H7 (cell line): ENCODE measurements at places on chromosomes 6 and 20.

DNA sequence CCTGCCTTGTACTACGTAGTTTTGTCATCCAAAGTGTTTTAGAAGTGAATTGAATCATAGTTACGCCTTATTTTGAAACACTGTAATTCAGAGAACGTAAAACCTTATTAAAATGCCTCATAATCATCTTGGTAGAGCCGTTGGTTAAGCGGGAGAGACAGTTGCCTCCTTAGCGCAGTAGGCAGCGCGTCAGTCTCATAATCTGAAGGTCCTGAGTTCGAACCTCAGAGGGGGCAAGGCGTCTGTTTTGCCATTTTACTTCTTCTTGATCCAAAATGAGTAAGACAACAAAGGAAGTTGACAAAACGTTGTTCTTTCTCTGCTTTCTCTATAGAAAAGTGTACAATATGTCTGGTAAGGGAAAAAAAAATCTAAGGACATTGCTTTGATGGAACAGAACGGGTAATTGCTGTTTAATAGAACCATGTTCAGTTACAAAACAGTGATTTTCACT is 20.7 kb upstream of the TRIM27 start:
- DNase-seq, result peak; percentile 36

DNA sequence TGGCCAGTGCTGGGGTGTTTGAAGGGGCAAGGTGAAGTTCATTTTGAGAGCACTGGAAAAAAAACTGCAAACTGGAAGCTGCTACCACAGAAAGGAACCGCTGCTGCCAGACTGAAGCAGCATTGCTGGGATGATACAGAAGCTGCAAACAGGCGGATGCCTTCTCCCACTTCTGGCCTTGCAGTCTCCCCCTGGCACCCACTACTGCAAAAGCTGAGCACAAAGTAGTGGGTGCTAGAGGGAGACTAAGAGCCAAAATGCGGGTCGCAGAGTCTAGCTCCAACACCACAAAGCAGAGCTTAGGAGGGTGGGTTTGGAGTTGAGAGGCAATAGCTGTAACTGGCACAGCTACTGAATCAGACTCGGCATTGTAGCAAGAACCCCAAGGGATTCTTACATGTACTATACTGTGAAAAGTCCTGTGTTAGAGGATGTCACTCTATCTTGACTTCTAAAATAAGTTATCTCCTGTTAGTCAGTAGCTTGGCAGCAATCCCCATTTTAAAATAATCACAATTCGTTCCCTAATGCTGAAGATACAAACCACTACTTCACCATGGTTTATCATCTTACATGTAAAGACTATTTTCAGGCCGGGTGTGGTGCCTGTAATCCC is 44.0 kb upstream of the COL21A1 start:
- DNase-seq, result no peak

- peak; percentile 32 for DNase-seq
Measured at GRCh38 chr6:136958168-136958567, 36.1 kb downstream of the SLC35D3 start.

DNA sequence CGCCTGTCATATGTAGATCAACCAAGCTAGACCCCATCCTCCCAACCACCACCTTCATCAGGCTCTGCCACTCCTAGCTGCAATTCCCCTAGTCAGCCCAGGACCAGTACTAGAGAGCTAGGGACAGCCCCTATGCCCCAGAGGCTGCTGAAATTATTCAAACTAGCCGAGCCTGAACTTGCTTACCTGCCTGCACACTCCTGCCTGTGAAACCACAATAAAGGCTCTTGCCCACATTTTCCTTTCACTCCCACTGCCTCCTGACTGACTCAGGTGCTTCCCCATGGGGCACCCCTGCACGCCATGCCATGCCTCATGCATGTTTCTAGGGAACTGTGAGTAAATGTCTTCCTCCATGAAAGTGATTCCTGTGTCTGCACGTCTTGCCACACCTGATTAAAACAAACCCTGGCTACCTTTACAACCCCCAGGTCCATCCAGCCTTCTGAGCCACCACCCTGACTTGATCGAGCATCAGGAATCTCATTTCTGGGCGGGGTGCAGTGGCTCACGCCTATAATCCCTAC is 66.5 kb upstream of the IER3 start:
- DNase-seq, result peak; percentile 77

DNA sequence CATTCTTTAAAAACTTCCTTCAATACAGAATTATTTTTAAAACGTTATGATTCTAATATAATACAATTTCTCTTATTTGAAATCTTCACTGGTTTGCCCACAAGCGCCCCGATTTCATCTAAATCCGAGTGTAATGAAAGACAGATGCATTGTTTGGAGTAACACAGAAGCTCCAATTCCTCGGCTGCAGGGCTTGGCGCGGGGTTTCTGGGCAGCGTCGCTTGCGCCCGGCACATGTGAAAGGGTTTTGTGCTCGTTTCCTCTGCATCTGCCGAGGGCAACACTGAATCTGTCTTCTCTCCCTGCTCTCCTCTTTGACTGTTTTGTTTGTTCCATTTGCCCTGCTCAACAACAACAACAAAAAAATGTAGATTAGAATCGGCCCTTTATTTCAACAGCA is 248.6 kb upstream of the QKI start:
- no peak for DNase-seq

- no peak for DNase-seq
Measured at GRCh38 chr20:40314278-40314677, 374.8 kb downstream of the MAFB start.
